ENCODE measurements at places on chromosomes 11 and 22. TPM values are rescaled to one million over a fixed set of nuclear protein-coding genes. Genes with fewer than 3 reads are reported as not detected.

Gene SLC1A2
- 2.5 TPM for total RNA-seq

Gene SMC1B
- not detected for total RNA-seq

Gene MUC6
- total RNA-seq = not detected

Gene CRYBB2
- total RNA-seq = not detected

Gene OR56A1
- total RNA-seq = not detected

Gene SLC43A3
- total RNA-seq = 61.3 TPM

Gene OR8D1
- not detected for total RNA-seq

Gene UBASH3B
- total RNA-seq = 1.8 TPM
